Esophagus squamous epithelium (tissue), 5 donors: ENCODE measurements at places on chromosomes 1 and 21.

DNA sequence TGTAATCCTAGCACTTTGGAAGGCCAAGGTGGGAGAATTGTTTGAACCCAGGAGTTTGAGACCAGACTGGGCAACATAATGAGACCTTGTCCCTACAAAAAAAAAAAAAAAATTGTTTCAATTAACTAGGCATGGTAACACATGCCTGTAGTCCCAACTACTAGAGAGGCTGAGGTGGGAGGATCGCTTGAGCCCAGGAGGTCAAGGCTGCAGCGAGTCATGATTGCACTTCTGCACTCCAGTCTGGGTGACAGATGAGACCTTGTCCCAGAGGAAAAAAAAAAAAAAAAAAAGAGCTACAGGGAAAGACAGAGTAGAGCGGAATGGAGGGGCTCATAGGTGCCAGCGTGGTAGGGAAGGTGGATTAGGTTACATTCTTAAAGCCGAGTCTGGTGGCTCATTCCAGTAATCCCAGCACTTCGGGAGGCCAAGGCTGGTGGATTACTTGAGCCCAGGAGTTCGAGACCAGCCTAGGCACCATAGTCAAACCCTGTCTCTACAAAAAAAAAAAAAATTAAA lies 21.0 kb upstream of the PADI6 start:
- no peak overlapping the region for H3K27ac ChIP-seq
- no peaks in the 10 kb centered on the region for H3K27me3 ChIP-seq
- DNase-seq, result no peak
- no peaks in the 10 kb centered on the region for H3K36me3 ChIP-seq
- H3K4me1 ChIP-seq, result no peaks in the 10 kb centered on the region

- peaks cover 9% of the 10 kb centered on the region for H3K4me1 ChIP-seq
- no peak overlapping the region for H3K27ac ChIP-seq
- no peak for DNase-seq
- no peak overlapping the region for H3K4me3 ChIP-seq
- no peaks in the 10 kb centered on the region for H3K27me3 ChIP-seq
- H3K36me3 ChIP-seq, result no peaks in the 10 kb centered on the region
These were observed 26.9 kb upstream of the BACE2 start for GRCh38 chr21:41141031-41141457.

- DNase-seq, result no peak
- no peaks in the 10 kb centered on the region for H3K4me1 ChIP-seq
- no peaks in the 10 kb centered on the region for H3K27me3 ChIP-seq
- H3K27ac ChIP-seq, result no peak overlapping the region
- no peak overlapping the region for H3K4me3 ChIP-seq
These were observed 327.2 kb downstream of the PTPRU start for GRCh38 chr1:29563571-29563970.

DNA sequence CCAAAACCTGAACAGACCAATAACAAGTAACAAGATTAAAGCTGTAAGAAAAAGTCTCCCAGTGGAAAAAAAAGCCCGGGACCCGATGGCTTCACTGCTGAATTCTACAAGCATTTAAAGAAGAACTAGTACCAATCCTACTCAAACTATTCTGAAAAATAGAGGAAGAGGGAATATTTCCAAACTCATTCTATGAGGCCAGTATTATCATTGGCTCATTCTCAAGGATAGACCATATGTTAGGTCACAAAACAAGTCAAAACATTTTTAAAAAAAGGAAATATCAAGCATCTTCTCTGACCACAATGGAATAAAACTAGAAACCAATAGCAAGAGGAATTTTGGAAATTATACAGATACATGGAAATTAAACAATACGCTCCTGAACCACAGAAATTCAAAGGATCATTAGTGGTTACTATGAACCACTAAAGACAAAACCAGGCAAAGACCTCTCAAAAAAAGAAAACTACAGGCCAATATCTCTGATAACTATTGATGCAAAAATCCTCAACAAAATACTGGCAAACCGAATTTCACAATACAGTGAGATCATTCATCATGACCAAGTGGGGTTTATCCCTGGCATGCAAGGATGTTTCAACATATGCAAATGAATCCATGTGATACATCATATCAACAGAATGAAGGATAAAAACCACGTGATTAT lies 13.9 kb upstream of the IL20 start:
- H3K36me3 ChIP-seq, result no peaks in the 10 kb centered on the region
- H3K4me1 ChIP-seq, result no peaks in the 10 kb centered on the region
- no peak for DNase-seq
- H3K27ac ChIP-seq, result no peak overlapping the region

DNA sequence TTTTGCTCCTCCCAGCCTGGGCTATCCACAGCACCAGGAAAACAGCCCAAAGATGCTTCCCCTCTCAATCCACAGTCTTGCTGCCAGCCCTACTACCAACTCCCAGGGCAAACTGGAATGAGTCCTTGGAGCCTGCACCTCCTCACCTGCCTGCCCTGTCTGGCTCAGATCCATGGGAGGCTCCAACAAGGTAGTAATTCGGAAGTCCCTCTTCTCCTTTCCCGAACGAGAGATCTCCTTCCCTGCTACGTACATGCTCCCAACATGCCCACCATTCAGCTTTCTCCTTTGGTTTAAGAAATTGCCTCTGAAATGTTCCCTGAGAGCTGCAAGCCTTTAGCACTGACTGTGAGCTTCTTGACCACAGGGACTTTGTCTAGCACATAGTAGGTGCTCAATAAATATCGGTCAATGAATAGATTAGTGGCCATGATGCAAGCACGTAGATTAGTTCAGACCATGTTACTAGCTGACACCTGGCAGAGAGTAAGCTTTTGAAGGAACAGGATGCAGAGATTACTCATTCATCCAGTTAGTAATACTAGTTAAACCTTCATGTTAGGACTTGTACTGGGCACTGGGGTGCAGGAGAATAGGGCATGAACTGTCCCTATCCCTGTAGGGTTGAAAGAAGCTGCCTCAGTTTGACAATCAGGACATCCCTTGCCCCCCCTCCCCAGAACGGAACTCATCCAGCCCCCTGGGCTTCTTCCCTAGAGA lies 80.1 kb downstream of the DISP3 start:
- H3K36me3 ChIP-seq, result no peaks in the 10 kb centered on the region
- no peak for DNase-seq
- no peak overlapping the region for H3K27ac ChIP-seq
- no peaks in the 10 kb centered on the region for H3K4me1 ChIP-seq

DNA sequence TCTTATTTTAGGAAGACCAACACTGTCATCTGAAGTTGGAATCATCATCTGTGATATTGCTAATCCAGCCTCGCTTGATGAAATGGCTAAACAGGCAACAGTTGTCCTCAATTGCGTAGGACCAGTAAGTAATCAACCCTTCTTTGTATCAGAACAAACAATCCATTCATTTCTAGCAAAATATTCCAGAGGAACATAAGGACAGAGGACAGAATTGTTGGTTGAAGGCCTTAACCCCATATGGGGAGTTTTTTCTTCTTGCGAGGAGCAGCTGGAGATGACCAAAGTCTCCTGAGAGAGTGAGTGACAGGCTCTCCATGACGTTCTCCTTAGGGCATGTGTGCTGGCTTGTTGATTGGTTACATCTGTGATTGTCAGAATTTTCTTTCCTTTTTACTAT lies 2.7 kb downstream of the SCCPDH start:
- no peak for DNase-seq
- H3K27me3 ChIP-seq, result no peaks in the 10 kb centered on the region
- no peak overlapping the region for H3K4me3 ChIP-seq
- H3K36me3 ChIP-seq, result peaks cover 45% of the 10 kb centered on the region
- H3K27ac ChIP-seq, result no peak overlapping the region

GRCh38 chr1:113456967-113457366 lies 66.7 kb downstream of the MAGI3 start:
- no peak for DNase-seq
- H3K4me3 ChIP-seq, result no peak overlapping the region
- no peak overlapping the region for H3K27ac ChIP-seq
- H3K4me1 ChIP-seq, result peaks cover 5% of the 10 kb centered on the region
- no peaks in the 10 kb centered on the region for H3K36me3 ChIP-seq

GRCh38 chr1:218659911-218660677 lies 315.0 kb downstream of the TGFB2 start:
- H3K4me1 ChIP-seq, result peaks cover 18% of the 10 kb centered on the region
- no peaks in the 10 kb centered on the region for H3K27me3 ChIP-seq
- no peak overlapping the region for H3K27ac ChIP-seq
- H3K36me3 ChIP-seq, result no peaks in the 10 kb centered on the region
- H3K4me3 ChIP-seq, result no peak overlapping the region
- no peak for DNase-seq

DNA sequence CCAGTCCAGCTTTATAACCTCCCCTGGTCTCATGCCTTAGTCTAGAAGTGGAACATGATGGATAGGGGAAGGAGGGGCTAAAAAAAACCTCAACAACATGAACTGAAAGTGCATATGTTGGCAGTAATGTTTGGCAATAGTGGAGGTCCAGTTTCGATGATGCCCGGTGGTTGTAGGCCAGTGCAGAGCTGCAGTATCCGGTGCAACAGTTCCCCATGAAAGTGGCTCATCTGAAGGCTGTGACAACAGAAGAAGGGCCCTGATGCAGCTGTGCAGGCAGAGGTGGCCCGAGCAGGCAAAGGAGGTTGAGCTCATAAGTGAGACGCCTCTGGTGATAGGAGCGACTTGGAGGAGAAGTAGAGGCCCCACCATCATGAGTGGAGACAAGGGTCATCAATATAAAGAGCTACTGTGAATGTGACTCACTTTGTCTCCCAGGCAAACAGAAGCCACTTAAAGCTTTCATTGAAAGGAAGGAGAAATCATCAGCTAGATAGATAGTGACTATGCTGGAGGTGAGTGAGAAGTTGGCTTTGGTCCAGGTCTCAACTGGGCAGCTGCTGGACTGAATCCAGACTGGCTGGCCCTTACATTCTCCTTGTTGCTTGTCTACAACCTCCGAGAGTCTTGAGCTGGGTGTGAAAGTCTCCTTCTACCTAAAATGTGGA lies 10.2 kb upstream of the CREG1 start:
- DNase-seq, result no peak
- H3K27ac ChIP-seq, result no peak overlapping the region
- H3K4me3 ChIP-seq, result no peak overlapping the region
- H3K27me3 ChIP-seq, result no peaks in the 10 kb centered on the region
- peaks cover 8% of the 10 kb centered on the region for H3K4me1 ChIP-seq

- H3K36me3 ChIP-seq, result no peaks in the 10 kb centered on the region
- no peak for DNase-seq
- peaks cover 10% of the 10 kb centered on the region for H3K27me3 ChIP-seq
- peaks cover 97% of the 10 kb centered on the region for H3K4me1 ChIP-seq
- peak overlapping the region; percentile 94 for H3K27ac ChIP-seq
These were observed 2.2 kb upstream of the LIX1L start for GRCh38 chr1:145959957-145960467.

- no peaks in the 10 kb centered on the region for H3K36me3 ChIP-seq
- H3K27ac ChIP-seq, result no peak overlapping the region
- H3K4me3 ChIP-seq, result no peak overlapping the region
- no peaks in the 10 kb centered on the region for H3K4me1 ChIP-seq
- DNase-seq, result no peak
- H3K27me3 ChIP-seq, result no peaks in the 10 kb centered on the region
These were observed 58.9 kb downstream of the ZNF648 start for GRCh38 chr1:182002570-182002969.

GRCh38 chr1:243268751-243269460 lies 13.1 kb downstream of the SDCCAG8 start:
- no peak for DNase-seq
- peaks cover 7% of the 10 kb centered on the region for H3K4me1 ChIP-seq
- H3K36me3 ChIP-seq, result peaks cover 35% of the 10 kb centered on the region
- H3K27ac ChIP-seq, result no peak overlapping the region
- no peaks in the 10 kb centered on the region for H3K27me3 ChIP-seq
- no peak overlapping the region for H3K4me3 ChIP-seq

GRCh38 chr1:162056043-162056442 lies 13.4 kb upstream of the NOS1AP start:
- no peaks in the 10 kb centered on the region for H3K36me3 ChIP-seq
- DNase-seq, result no peak
- no peak overlapping the region for H3K4me3 ChIP-seq
- no peak overlapping the region for H3K27ac ChIP-seq
- H3K4me1 ChIP-seq, result no peaks in the 10 kb centered on the region

- no peaks in the 10 kb centered on the region for H3K36me3 ChIP-seq
- H3K4me3 ChIP-seq, result no peak overlapping the region
- no peaks in the 10 kb centered on the region for H3K4me1 ChIP-seq
- no peak for DNase-seq
- H3K27ac ChIP-seq, result no peak overlapping the region
These were observed 21.5 kb downstream of the BCL9 start for GRCh38 chr1:147562819-147563218.

- H3K36me3 ChIP-seq, result peaks cover 5% of the 10 kb centered on the region
- H3K4me3 ChIP-seq, result no peak overlapping the region
- peak overlapping the region; percentile 89 for H3K27ac ChIP-seq
- DNase-seq, result no peak
These were observed 7.5 kb downstream of the ELF3 start for GRCh38 chr1:202017749-202018467.

DNA sequence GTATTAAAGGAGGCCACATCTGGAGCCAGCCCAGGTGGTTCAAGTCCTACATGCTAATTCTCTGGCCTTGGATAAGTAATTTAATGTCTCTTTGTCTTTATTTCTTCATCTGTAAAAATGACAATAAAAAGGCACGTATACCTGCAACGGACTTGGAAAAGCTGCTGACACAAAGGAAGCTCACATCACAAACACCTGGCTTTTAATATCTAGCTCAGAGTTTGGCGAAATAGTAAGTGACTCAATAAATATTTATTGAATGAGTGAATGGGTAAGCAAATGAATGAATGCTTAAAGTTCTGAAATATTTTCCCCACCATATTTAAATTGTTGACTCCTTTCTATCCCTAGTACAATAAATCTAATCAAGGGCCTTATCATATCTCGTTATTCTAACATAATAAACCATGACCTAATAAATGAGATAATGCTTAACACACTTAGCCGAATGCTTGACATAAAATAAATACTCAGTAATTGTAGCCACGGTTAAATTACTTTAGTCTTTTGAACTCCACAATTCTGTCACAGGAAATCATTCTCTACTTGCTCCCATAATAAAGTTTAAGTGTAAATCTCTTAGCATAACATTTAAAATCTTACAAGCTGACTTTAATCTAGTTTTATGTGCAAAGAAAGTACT lies 74.7 kb upstream of the PALMD start:
- H3K4me3 ChIP-seq, result no peak overlapping the region
- H3K27ac ChIP-seq, result no peak overlapping the region
- DNase-seq, result no peak
- no peaks in the 10 kb centered on the region for H3K27me3 ChIP-seq

DNA sequence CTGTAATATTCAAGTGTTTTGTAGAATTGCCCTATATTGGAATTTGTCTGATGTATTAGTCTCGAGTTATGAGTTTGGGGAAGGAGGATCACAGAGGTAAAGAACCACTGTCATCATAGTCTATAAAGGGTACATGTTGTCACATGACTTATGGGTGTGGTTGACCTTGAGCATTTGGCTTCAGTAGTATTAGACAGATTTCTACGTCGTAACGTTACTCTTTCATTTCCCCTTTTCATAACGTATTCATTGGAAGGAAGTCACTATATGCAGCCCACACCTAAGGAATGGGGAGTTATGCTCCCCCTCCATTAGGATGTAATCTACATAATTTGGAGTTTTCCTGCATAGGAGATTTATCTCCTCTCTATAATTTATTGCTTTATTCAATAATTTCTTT lies 110.1 kb upstream of the VAV3 start:
- no peaks in the 10 kb centered on the region for H3K4me1 ChIP-seq
- H3K27ac ChIP-seq, result no peak overlapping the region
- H3K27me3 ChIP-seq, result no peaks in the 10 kb centered on the region
